ENCODE measurements at places on chromosomes 7 and 10.

DNA sequence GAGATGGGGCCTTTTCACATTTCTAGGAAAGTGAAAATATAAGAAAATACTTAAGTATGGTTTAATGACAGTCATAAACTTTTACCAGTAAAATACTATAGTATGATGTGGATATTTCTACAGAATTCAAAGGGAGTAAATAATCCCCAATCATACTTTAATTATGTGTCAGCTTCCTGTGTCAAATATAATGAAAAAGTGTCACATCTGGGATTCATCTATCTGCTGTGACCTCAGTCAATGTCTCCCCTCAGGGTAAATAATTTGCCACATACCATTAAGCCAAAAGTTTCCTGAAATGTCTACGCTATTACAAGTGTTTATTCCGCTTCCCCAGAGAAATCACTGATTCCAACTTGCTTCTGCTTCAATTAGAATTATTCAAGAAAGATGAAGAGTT lies 110.5 kb downstream of the ITGA8 start:
- no peaks in the 10 kb centered on the region for H3K4me1 ChIP-seq
- H3K36me3 ChIP-seq = no peaks in the 10 kb centered on the region
- H3K4me3 ChIP-seq = no peak overlapping the region
- no peaks in the 10 kb centered on the region for H3K27me3 ChIP-seq

GRCh38 chr10:30747633-30748032 lies 118.1 kb upstream of the LYZL2 start:
- H3K4me3 ChIP-seq = no peak overlapping the region
- no peak overlapping the region for H3K27ac ChIP-seq
- H3K27me3 ChIP-seq = no peaks in the 10 kb centered on the region
- no peaks in the 10 kb centered on the region for H3K4me1 ChIP-seq
- no peak for DNase-seq

DNA sequence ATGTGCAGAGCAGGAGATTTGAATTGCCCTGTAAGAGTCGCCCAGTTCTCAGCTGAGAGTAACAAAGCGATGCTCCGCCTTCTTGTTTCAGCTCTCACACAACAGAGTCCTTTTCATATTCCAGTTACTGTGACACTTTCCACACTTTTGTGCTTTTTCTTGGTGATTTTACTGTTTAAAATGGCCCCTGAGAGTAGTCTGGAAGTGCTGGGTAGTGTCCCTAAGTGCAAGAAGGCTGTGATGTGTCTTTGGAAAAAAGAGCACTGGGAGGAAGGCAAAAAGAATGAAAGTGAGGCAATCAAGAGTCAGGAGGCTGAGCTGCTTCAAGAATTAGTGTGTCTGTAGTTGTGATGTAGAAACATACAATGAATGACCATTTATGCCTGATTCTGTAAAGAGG lies 201.2 kb upstream of the SEMA3E start:
- no peaks in the 10 kb centered on the region for H3K36me3 ChIP-seq
- 0 out of 2 replicates have a peak, but pooled peaks cover 1% of the 10 kb centered on the region for H3K4me1 ChIP-seq
- no peak for DNase-seq

GRCh38 chr10:13743101-13743693 lies 156.4 kb downstream of the PRPF18 start:
- H3K27ac ChIP-seq = no peak overlapping the region
- no peak overlapping the region for H3K4me3 ChIP-seq
- no peak for DNase-seq
- no peaks in the 10 kb centered on the region for H3K36me3 ChIP-seq
- H3K4me1 ChIP-seq = no peaks in the 10 kb centered on the region
- no peaks in the 10 kb centered on the region for H3K27me3 ChIP-seq

DNA sequence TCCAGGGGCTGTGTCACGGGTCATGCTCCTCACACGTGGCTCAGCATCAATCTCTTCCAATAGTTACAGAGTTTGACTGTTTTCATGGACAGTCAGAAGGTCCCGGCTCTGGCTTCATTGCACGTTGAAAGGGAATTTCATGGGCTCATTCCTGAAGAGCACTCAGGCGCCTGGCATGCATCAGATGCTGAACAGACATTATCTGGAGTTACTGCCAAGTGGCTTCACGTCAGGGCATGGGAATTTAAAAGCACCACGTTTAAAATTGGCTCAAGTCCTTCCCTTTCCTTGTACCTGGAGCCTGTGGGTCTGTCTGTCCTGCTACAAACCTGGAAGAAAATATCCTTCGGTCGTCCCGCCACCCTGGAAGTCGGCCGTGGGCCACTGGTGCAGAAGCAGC lies 50.4 kb downstream of the CFAP46 start:
- DNase-seq = no peak
- H3K36me3 ChIP-seq = no peaks in the 10 kb centered on the region
- peaks cover 10% of the 10 kb centered on the region for H3K4me1 ChIP-seq
- H3K27ac ChIP-seq = no peak overlapping the region
- no peak overlapping the region for H3K4me3 ChIP-seq
- H3K27me3 ChIP-seq = no peaks in the 10 kb centered on the region

- no peak overlapping the region for H3K27ac ChIP-seq
- no peak for DNase-seq
- no peaks in the 10 kb centered on the region for H3K27me3 ChIP-seq
- H3K4me3 ChIP-seq = no peak overlapping the region
Observed at GRCh38 chr7:88216276-88216675, 3.6 kb downstream of the SRI start.

- no peaks in the 10 kb centered on the region for H3K27me3 ChIP-seq
- H3K4me1 ChIP-seq = peaks cover 2% of the 10 kb centered on the region
- no peak overlapping the region for H3K27ac ChIP-seq
Observed at GRCh38 chr7:101635484-101635883, 6.4 kb upstream of the MYL10 start.

DNA sequence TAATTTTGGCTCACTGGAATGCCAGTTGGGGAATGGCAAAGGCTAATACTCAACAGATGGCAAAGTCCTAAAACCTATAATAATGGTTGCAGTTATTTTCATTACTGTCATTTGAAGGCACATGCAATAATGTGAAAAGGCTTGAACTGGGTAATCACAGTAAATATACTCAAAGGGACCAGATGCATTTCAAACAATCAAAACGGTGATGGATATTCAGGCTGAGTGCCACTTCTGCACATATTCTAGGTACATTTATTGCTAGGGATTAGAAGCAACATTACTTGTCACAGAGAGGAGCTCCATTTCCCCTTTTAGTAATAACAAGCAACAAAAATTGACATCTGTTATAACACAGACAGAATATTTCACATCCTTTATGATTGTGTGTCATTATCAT lies 171.8 kb downstream of the NXPH1 start:
- H3K4me1 ChIP-seq = no peaks in the 10 kb centered on the region
- H3K36me3 ChIP-seq = no peaks in the 10 kb centered on the region
- DNase-seq = no peak
- H3K27me3 ChIP-seq = no peaks in the 10 kb centered on the region
- H3K4me3 ChIP-seq = no peak overlapping the region

DNA sequence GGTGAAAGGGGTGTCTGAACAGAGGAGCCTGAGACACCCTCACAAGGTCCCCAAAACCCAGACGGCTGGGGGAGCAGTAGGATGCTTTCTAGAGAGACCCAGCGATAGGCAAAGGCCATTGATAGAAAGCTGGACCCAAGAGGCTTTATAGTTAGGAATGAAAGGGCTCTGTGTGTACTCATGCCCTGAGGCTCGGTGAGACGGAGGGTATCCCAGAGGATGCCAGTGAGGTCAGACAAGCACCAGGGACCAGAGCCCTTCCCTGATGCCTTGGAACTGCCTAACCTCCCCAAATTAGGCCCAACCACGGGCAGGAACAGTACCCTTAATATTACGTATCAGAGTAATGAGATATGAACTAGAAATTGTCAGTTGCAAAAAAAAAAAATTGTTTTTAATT lies 48.6 kb upstream of the RTKN2 start:
- no peak overlapping the region for H3K4me3 ChIP-seq
- no peaks in the 10 kb centered on the region for H3K4me1 ChIP-seq
- H3K36me3 ChIP-seq = no peaks in the 10 kb centered on the region
- no peak overlapping the region for H3K27ac ChIP-seq

GRCh38 chr7:117231047-117231359 lies 91.9 kb downstream of the WNT2 start:
- no peak for DNase-seq
- H3K4me3 ChIP-seq = no peak overlapping the region
- no peaks in the 10 kb centered on the region for H3K36me3 ChIP-seq
- no peaks in the 10 kb centered on the region for H3K27me3 ChIP-seq

- no peaks in the 10 kb centered on the region for H3K36me3 ChIP-seq
- no peak overlapping the region for H3K4me3 ChIP-seq
- H3K27me3 ChIP-seq = no peaks in the 10 kb centered on the region
- no peaks in the 10 kb centered on the region for H3K4me1 ChIP-seq
- DNase-seq = no peak
Observed at GRCh38 chr10:83533290-83533689, 606.0 kb upstream of the GHITM start.

- H3K27me3 ChIP-seq = no peaks in the 10 kb centered on the region
- no peaks in the 10 kb centered on the region for H3K36me3 ChIP-seq
- no peaks in the 10 kb centered on the region for H3K4me1 ChIP-seq
- H3K27ac ChIP-seq = no peak overlapping the region
- no peak for DNase-seq
Observed at GRCh38 chr7:31955021-31955420, 115.2 kb downstream of the PDE1C start.

DNA sequence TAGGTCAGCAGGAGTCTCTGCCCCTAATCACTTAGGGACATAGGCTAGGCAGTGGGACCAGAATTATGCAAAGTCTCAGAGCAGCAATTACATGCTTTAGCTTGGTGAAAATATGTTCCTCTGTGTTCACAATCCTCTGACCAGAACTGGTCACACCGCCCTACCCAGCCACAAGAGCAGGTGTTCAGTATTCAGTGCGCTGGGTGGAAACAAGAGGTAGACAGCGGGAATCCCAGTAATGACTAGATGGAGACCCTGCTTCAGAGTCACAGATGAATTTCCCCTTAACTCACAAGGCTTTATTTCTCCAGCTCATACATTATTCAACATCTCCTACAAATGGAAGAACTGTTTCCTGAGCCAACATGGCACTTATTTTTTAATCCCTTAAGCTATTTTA lies 763.7 kb upstream of the POM121L12 start:
- H3K27me3 ChIP-seq = no peaks in the 10 kb centered on the region
- H3K4me1 ChIP-seq = no peaks in the 10 kb centered on the region

- H3K27ac ChIP-seq = no peak overlapping the region
- H3K27me3 ChIP-seq = no peaks in the 10 kb centered on the region
- H3K4me3 ChIP-seq = no peak overlapping the region
Observed at GRCh38 chr7:81175275-81175940, 256.6 kb upstream of the SEMA3C start.

DNA sequence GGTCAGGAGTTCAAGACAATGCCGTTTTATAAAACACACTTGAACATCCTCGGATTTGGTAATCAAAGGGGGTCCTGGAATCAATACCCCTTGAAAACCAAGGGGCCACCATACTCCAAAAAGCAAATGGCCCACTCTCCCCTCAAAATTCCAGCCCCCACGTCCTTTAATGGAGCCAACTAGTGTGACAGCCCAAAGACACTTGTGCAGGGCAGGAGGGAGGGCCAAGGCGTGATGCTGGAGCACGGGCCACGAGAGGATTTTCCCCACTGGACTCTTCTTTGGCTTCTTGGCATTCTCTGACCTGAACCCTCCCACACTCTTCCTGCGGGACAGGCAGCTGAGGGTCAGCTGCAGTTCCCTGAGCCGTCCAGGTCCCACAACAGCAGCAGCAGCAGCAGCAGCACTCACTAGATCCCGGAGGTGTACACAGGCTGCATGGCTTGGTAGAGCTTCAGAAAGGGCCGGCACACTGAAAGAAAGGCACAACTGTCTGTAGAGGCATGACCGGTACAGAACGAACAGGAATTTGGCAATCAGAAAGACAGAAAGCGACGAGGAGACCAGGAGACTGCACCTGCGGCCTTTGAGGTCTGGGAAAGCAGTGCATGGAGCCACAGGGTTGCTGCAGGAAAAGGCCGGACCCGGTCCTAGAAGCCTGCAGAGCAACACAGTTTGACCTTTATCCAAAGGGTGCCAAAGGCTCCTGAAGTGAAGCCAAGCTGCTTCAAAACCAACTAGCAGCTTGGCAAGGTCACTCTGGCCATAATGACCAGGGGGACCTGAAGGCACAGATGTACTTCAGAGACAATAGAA lies 168.2 kb downstream of the TNS3 start:
- DNase-seq = no peak
- no peaks in the 10 kb centered on the region for H3K4me1 ChIP-seq
- H3K27me3 ChIP-seq = no peaks in the 10 kb centered on the region
- no peak overlapping the region for H3K4me3 ChIP-seq
- no peak overlapping the region for H3K27ac ChIP-seq

DNA sequence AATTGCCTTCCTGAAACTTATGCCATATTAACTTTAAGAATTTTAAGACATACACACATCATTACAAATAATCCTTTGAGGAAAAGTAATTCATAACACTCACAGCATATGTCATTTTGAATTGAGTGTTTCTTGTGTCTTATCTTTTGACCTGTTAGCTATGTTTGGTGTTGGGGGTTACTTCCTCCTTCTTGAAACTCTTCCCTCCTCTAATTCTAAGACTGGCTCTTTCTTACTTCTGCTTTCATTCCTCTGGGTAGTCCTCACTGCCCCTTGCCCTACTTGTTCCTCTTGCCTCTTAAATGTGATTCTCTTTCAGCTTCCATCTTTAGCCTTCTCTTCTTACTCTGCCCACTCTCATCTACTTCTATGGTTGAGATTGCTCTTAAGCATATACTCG lies 28.3 kb upstream of the PIP4K2A start:
- DNase-seq = no peak
- no peak overlapping the region for H3K27ac ChIP-seq
- H3K27me3 ChIP-seq = no peaks in the 10 kb centered on the region

- H3K36me3 ChIP-seq = no peaks in the 10 kb centered on the region
- no peaks in the 10 kb centered on the region for H3K27me3 ChIP-seq
- no peak overlapping the region for H3K27ac ChIP-seq
Observed at GRCh38 chr7:18577096-18577771, 81.7 kb downstream of the HDAC9 start.

GRCh38 chr7:32142649-32143048 lies 72.4 kb upstream of the PDE1C start:
- H3K4me3 ChIP-seq = no peak overlapping the region
- no peak overlapping the region for H3K27ac ChIP-seq
- H3K36me3 ChIP-seq = no peaks in the 10 kb centered on the region
- no peaks in the 10 kb centered on the region for H3K27me3 ChIP-seq

DNA sequence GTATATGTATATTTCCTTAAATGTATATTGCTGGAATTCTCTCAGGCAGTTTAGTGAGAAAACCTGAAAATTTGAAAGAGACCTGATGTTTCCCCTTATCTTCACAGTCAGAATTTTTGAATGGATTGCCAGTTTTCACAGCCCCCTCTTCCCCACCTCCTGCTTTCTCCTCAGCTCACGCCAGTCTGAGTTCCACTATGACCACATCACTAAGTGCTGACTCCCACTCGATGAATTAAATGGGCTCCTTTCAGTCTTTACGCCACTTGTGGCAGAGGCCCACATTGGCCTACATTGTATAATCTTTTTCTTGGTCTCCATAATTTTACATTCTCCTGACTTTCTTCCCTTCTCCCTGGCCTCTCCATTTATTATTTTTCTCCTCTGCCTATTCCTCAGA lies 3.1 kb upstream of the CLEC5A start:
- no peak overlapping the region for H3K4me3 ChIP-seq
- no peaks in the 10 kb centered on the region for H3K36me3 ChIP-seq
- 0 out of 2 replicates have a peak, but pooled peaks cover 2% of the 10 kb centered on the region for H3K4me1 ChIP-seq
- DNase-seq = no peak
- H3K27ac ChIP-seq = no peak overlapping the region

- no peaks in the 10 kb centered on the region for H3K4me1 ChIP-seq
- no peak overlapping the region for H3K4me3 ChIP-seq
- H3K27me3 ChIP-seq = no peaks in the 10 kb centered on the region
- no peak for DNase-seq
- H3K36me3 ChIP-seq = no peaks in the 10 kb centered on the region
Observed at GRCh38 chr10:50286517-50286916, 35.2 kb upstream of the ASAH2 start.
